ENCODE measurements at places on chromosomes 6 and 20.

- no peak for DNase-seq
Observed at GRCh38 chr20:38162149-38162548, 2.9 kb downstream of the TGM2 start.

- DNase-seq: peak; percentile 70
Observed at GRCh38 chr6:151317103-151317994, 74.0 kb downstream of the ZBTB2 start.

DNA sequence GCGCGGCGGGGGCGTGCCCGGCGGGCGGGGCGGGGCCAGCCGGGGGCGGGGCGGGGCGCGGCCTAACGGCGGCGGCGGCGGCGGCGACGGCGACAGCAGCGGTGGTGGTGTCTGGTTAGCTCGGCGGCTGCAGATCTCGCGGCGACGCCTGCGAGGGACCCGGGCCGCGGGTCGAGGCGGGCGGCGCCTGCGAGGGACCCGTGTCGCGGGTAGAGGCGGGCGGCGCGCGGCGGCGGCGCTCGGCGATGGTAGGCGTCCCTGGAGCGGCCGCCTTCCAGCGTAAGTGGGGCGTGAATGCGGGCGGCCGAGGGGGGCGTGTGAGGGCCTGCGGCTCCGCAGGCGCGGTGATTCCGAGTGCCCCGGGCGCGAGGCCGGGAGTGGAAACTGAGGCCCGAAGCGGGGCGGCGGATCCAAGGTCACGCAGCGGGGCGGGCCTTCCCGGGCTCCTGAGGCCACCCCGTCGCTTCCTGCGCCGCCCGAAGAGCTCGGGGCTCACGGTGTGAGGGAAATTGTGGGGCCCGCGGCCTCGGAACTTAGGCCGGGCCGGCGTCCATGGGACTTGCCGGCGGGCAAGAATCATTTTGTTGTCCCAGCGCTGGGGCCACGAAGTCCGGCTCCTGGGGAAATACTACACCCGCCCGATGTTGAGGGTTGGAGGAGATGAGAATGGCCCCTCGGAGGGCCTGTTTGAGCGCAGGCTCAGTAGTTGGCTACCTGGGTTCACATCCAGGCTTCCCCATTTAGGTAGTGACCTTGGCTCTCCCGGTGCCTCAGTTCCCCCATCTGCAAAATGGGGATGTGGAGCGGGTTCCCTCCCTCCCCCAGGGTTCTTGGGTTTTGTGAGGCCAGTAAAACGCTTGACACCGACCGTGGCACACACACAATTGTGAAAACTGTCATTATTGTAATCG lies at the start of gene CBFA2T2:
TSS of gene CBFA2T2 (plus strand) at position 74 of the 911 bp plus-strand sequence. CDS start at position 246, 172 bp downstream.
- peak; percentile 18 for DNase-seq

- no peak for DNase-seq
Observed at GRCh38 chr6:166223079-166223478, 55.4 kb upstream of the TBXT start.

DNA sequence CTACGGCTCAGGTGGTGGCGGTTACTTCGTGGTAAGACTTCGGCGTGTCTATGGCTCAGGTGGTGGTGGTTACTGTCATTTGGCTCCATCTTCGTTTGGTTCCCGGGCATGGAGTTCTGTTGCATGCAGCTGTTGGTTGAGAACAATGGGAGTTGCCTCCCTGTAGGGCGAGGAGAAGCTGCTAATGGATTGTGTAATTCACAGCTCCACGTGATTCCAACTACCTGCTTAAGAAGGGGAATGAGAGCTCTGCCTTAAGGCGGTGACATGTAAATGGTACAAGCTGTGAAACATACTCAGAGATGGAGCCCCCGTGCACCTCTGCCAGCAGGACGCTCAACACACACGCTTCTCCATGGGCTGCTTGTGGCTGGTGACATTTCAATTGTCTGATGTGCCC lies 12.4 kb upstream of the DACT2 start:
- no peak for DNase-seq

DNA sequence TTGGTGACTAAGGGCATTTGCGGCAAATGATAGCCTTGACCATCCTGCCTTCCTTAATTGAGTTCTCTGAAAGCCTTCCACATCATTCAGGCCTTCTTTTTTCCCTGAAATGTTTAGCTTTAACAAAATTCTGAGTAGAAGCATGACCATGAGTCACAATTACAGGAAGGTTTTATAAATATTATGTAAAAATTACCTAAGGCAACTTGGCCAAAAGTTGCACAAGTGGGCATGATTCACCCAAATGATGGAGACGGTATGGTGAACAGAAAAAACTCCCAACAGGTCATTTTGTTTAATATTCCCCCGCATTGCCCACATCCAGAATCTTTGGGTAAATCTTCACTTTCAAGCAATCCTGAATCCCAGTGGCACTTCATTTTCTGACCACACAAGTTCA lies 37.0 kb downstream of the MC3R start:
- peak; percentile 45 for DNase-seq

GRCh38 chr20:14245368-14245970 lies 91.9 kb downstream of the FLRT3 start:
- no peak for DNase-seq

GRCh38 chr20:25454153-25454900 lies 46.9 kb downstream of the GINS1 start:
- DNase-seq: no peak

DNA sequence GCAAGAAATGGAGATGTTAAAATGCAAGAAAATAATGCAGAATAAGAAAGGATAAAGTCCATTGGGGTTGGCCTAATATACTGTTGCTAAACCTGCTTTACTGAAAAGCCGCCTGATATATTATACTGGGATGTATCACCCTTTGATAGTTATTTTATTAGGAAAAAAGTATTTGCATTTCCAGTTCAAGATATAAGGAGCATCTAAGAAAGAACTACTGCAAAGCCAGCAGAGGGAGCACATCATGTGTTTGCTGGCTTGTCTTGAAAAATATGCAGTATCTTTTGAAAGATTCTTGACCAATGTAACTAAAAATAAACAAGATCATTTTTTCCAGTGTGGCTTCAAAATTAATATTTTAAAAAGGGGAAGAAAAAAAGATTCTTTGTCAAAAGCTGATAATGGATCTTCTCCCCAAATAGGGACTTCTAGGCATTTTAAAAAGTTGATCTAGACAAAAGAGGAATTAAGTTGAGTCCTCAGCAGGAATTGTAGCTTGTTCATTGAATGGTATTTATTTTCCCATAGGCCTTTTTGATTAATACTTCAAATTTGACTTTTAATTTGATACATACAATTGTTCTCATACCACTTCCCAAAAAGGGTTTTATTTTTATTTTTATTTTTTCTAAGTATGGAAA lies 214.9 kb downstream of the ZFAND3 start:
- no peak for DNase-seq

DNA sequence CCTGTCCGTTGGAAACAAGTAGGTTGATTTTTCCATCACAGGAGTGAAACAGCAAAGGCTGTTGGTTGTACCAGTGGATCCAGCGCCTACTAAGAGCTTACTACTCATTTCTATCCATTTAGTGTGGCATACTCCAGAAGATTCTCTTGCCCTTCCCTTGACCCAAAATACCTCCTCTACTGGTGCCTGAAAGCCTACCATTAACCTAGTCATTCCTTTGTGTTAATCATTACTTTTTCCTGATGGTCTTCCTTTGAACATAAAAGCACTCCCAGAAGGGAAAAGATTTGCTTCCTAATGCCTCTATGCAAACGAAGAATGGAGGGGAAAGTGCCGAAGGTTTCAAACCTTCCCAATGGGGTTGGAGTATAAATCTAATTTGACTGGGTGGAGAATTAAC lies 123.3 kb downstream of the QRSL1 start:
- DNase-seq: no peak

All from HS-5 (cell line).